Mesendoderm (in vitro differentiated cells): ENCODE measurements at places on chromosomes 16 and 17.

- no peak overlapping the region for H3K27ac ChIP-seq
- no peak overlapping the region for H3K4me3 ChIP-seq
- no peaks in the 10 kb centered on the region for H3K27me3 ChIP-seq
Observed at GRCh38 chr17:72477491-72477890, 356.7 kb downstream of the SOX9 start.

- no peaks in the 10 kb centered on the region for H3K27me3 ChIP-seq
- peak; percentile 64 for DNase-seq
- H3K4me3 ChIP-seq, result no peak overlapping the region
- H3K36me3 ChIP-seq, result no peaks in the 10 kb centered on the region
- H3K27ac ChIP-seq, result no peak overlapping the region
- H3K4me1 ChIP-seq, result no peaks in the 10 kb centered on the region
Observed at GRCh38 chr16:52773026-52773425, 226.1 kb upstream of the TOX3 start.

- H3K4me3 ChIP-seq, result no peak overlapping the region
- H3K4me1 ChIP-seq, result no peaks in the 10 kb centered on the region
- H3K27me3 ChIP-seq, result no peaks in the 10 kb centered on the region
- H3K36me3 ChIP-seq, result no peaks in the 10 kb centered on the region
Observed at GRCh38 chr17:81164371-81165245, 699 bp upstream of the PVALEF start.

GRCh38 chr17:38789185-38789584, 10.2 kb downstream of the PIP4K2B start:
- peaks cover 4% of the 10 kb centered on the region for H3K4me1 ChIP-seq
- no peak overlapping the region for H3K4me3 ChIP-seq
- no peaks in the 10 kb centered on the region for H3K27me3 ChIP-seq
- H3K27ac ChIP-seq, result no peak overlapping the region
- DNase-seq, result peak; percentile 94

DNA sequence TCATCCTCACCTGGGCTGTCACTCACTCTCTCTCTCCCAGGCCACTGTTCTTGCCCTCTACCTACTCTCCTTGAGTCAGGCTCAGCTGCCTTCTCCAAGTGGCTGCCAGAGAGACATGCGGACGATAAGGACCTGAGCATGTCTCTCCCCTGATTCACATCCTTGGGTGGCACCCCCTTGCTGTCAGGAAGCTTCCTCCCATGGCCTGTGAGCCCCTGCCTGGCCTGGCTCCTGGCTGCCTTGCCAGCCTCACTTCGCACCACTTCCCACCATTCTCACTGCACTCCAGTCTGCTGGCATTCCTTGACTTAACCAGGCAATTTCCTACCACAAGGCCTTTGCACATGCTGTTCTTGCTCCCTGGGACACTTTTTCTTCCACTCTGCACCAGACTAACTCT, 2.7 kb upstream of the ALDH3A1 start:
- H3K27me3 ChIP-seq, result no peaks in the 10 kb centered on the region
- peaks cover under 1% of the 10 kb centered on the region for H3K4me1 ChIP-seq
- no peak overlapping the region for H3K27ac ChIP-seq
- no peak overlapping the region for H3K4me3 ChIP-seq
- no peaks in the 10 kb centered on the region for H3K36me3 ChIP-seq

DNA sequence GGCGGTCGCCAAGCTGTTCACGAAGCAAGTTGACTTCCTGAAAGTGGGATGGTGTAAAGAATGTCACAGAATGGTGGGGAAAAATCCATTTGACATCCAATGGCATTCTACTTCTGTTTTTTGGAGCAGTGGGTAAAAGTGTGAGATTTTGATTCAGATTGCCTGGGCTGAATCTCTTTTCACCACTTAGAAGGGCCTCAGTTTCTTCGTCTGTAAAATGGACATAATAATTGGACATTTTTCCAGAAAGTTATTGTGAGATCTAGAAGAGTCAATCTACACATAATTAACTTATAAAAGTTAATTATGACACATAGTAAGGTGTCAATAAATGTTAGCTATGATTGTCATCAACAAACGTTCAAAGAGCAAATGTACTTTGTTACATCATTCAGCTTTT, 3.0 kb downstream of the KRT40 start:
- no peak overlapping the region for H3K27ac ChIP-seq
- H3K4me1 ChIP-seq, result no peaks in the 10 kb centered on the region
- H3K4me3 ChIP-seq, result no peak overlapping the region
- DNase-seq, result no peak
- H3K27me3 ChIP-seq, result no peaks in the 10 kb centered on the region
- no peaks in the 10 kb centered on the region for H3K36me3 ChIP-seq

- no peaks in the 10 kb centered on the region for H3K27me3 ChIP-seq
- DNase-seq, result no peak
- no peak overlapping the region for H3K4me3 ChIP-seq
- no peaks in the 10 kb centered on the region for H3K4me1 ChIP-seq
- no peaks in the 10 kb centered on the region for H3K36me3 ChIP-seq
- H3K27ac ChIP-seq, result no peak overlapping the region
Observed at GRCh38 chr16:50204453-50205108, 51.5 kb downstream of the TENT4B start.

DNA sequence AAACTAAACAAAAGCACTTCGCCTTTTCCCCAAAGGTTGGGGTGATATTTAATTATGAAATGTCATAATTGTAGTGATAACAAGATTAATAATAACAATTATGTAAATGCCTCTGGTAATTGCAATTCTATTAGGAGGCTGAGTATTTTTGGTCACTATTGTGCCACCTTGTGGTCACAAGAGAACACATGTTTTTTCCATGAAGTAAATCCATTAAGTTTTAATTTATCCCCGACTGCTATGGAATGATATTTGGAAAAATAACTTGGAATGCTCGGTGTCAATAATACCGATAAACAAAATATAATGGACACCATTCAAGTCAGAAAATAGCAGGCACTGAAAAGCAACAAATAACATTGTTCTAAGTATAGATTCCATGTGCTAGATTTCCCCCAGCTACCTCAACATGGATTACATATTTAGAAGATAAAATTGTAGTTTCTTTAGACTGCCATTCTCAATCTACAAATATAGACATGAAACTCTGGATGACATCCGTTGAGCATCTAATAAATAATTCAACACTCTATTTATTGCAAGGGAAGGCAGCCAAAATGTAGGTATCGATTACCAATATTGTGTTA, 25.0 kb upstream of the KCNJ2 start:
- H3K4me3 ChIP-seq, result no peak overlapping the region
- H3K27ac ChIP-seq, result no peak overlapping the region
- no peaks in the 10 kb centered on the region for H3K27me3 ChIP-seq
- no peaks in the 10 kb centered on the region for H3K4me1 ChIP-seq
- DNase-seq, result no peak

GRCh38 chr16:77993111-77993985, 29.0 kb upstream of the CLEC3A start:
- H3K4me3 ChIP-seq, result no peak overlapping the region
- no peaks in the 10 kb centered on the region for H3K36me3 ChIP-seq
- no peaks in the 10 kb centered on the region for H3K27me3 ChIP-seq
- DNase-seq, result peak; percentile 86
- peak overlapping the region; percentile 99 for H3K27ac ChIP-seq
- H3K4me1 ChIP-seq, result peaks cover 1% of the 10 kb centered on the region

- peaks cover 2% of the 10 kb centered on the region for H3K36me3 ChIP-seq
- DNase-seq, result no peak
- no peaks in the 10 kb centered on the region for H3K27me3 ChIP-seq
- no peak overlapping the region for H3K27ac ChIP-seq
- no peak overlapping the region for H3K4me3 ChIP-seq
Observed at GRCh38 chr16:23387666-23388065, 65.3 kb downstream of the COG7 start.

- H3K4me3 ChIP-seq, result no peak overlapping the region
- H3K36me3 ChIP-seq, result no peaks in the 10 kb centered on the region
- H3K27me3 ChIP-seq, result no peaks in the 10 kb centered on the region
- H3K27ac ChIP-seq, result no peak overlapping the region
- DNase-seq, result no peak
- no peaks in the 10 kb centered on the region for H3K4me1 ChIP-seq
Observed at GRCh38 chr16:50301626-50302471, 35.5 kb downstream of the ADCY7 start.

- H3K4me3 ChIP-seq, result no peak overlapping the region
- peaks cover 2% of the 10 kb centered on the region for H3K4me1 ChIP-seq
- DNase-seq, result no peak
- no peaks in the 10 kb centered on the region for H3K36me3 ChIP-seq
Observed at GRCh38 chr17:1082579-1082978, 85.7 kb downstream of the TIMM22 start.

- peaks cover 3% of the 10 kb centered on the region for H3K4me1 ChIP-seq
- no peak overlapping the region for H3K4me3 ChIP-seq
- DNase-seq, result peak; percentile 61
- no peaks in the 10 kb centered on the region for H3K36me3 ChIP-seq
Observed at GRCh38 chr17:19753051-19753509, 5.0 kb upstream of the ALDH3A1 start.

- no peak for DNase-seq
- no peak overlapping the region for H3K27ac ChIP-seq
- no peaks in the 10 kb centered on the region for H3K36me3 ChIP-seq
- no peaks in the 10 kb centered on the region for H3K27me3 ChIP-seq
- peaks cover 10% of the 10 kb centered on the region for H3K4me1 ChIP-seq
Observed at GRCh38 chr17:19364699-19365498, 2.4 kb upstream of the B9D1 start.

DNA sequence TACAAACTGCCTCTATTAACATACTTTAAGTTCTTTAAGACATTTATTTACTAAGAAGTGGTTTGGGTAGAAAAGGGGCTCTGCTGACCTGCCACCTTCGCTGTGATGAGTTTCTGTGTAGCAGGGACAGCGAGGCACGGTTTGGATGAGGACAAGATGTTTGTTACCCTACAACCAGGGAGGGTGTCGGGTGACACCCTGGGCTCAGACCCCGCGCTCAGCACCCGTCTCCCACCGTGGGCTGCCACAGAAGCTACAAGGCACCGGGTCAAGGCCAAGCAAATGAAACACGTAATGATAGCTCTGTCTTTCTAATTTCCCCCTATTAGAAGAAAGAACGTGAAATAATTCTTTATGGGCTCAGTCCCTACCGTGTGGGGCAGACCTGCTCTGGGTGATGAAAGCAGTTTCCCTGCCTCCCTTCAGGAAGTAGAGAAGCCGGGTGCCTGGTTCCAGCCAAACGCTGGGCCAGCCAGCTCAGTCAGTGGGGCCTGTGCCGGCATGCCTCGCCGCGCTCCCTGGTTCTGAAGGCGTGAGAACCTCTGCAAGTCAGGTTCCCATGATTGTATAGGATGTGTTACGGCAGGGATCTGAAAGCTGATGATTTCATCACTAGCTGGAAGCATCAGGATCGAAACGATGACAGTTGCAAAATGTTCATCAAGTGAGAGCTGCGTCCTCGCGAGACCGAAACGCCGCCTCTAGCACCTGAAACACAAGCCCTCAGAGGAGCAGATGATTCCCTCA, 3.9 kb downstream of the ZNF750 start:
- DNase-seq, result no peak
- no peaks in the 10 kb centered on the region for H3K27me3 ChIP-seq
- H3K27ac ChIP-seq, result no peak overlapping the region
- no peak overlapping the region for H3K4me3 ChIP-seq
- H3K36me3 ChIP-seq, result peaks cover 2% of the 10 kb centered on the region
- H3K4me1 ChIP-seq, result no peaks in the 10 kb centered on the region

DNA sequence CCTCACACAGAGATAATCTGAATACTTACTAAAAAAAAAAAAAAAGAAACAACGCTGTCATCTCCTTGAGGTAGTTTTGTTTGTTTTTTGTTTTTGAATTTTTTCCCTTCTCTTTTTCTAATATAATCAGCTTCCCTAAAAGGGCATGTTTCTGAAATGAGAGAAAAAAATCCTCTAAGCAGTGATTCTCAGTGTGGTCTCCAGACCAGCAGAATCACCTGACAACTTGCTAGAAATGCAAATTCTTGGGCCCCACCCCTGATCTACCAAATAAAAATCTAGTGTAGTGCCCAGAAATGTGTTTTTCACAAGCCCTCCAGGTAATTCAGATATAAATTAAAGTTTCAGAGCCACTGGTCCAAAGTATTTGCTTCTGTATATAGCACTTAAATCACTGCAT, 65.4 kb downstream of the SSH2 start:
- H3K4me1 ChIP-seq, result no peaks in the 10 kb centered on the region
- no peak overlapping the region for H3K4me3 ChIP-seq
- no peaks in the 10 kb centered on the region for H3K36me3 ChIP-seq
- H3K27ac ChIP-seq, result no peak overlapping the region

- H3K36me3 ChIP-seq, result no peaks in the 10 kb centered on the region
- no peak overlapping the region for H3K4me3 ChIP-seq
- no peaks in the 10 kb centered on the region for H3K4me1 ChIP-seq
- H3K27ac ChIP-seq, result no peak overlapping the region
- no peak for DNase-seq
Observed at GRCh38 chr17:78935419-78936323, 10.5 kb upstream of the TIMP2 start.

- H3K36me3 ChIP-seq, result no peaks in the 10 kb centered on the region
- no peaks in the 10 kb centered on the region for H3K4me1 ChIP-seq
- no peak overlapping the region for H3K4me3 ChIP-seq
- no peaks in the 10 kb centered on the region for H3K27me3 ChIP-seq
- H3K27ac ChIP-seq, result no peak overlapping the region
Observed at GRCh38 chr17:66138120-66138519, 53.8 kb downstream of the CEP112 start.

- no peaks in the 10 kb centered on the region for H3K36me3 ChIP-seq
- no peaks in the 10 kb centered on the region for H3K27me3 ChIP-seq
- DNase-seq, result no peak
- H3K4me1 ChIP-seq, result no peaks in the 10 kb centered on the region
- no peak overlapping the region for H3K4me3 ChIP-seq
Observed at GRCh38 chr16:73323880-73324279, 276.0 kb upstream of the ZFHX3 start.

DNA sequence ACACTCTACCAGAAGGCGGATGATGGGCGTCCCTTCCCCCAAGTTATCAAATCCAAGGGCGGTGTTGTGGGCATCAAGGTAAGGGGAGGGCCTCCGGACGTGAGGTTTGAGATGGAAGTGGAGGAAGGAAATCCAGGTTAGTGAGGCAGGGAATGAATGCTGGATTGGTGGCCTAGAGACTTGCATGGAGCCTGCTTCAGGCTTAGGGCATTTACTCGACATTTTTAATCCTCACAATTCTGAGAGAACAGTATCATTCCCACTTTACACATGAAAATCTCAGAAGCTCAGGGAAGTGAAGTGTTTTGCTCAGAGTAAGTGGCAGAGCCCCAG, 2.0 kb downstream of the ALDOA start:
- H3K27me3 ChIP-seq, result no peaks in the 10 kb centered on the region
- DNase-seq, result no peak
- no peak overlapping the region for H3K27ac ChIP-seq
- peaks cover 24% of the 10 kb centered on the region for H3K36me3 ChIP-seq
- H3K4me1 ChIP-seq, result peaks cover 11% of the 10 kb centered on the region
- no peak overlapping the region for H3K4me3 ChIP-seq

DNA sequence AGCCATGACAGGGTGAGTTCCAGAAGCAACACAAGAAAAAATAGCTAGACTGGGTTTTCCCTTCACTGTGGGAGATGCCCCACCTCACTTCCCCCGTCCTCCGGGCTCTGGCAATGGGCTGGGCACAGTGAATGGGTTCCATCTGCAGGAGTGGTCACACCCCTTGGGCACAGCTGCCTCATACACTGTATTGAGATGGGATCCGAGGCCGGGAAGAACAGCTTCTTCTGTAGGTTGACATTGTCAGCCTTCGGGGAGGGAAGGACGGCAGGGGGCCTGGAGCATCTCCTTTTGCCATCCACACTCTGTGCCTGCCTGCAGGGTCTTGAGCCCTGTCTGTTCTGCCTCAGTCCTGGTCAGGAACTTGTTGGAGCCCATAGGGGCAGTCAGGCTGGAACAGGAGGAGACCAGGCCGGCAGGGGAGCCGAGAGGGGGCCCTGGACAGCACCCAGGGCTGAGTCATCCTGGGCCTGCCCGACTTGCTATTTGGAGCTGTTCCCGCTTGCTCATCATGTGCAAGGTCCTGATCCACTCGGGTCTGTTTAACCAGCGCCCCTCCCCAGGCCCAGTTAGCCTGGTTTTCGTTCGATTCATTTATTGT, 286.7 kb downstream of the SEC14L1 start:
- no peaks in the 10 kb centered on the region for H3K27me3 ChIP-seq
- no peak overlapping the region for H3K4me3 ChIP-seq
- no peak for DNase-seq
- H3K4me1 ChIP-seq, result peaks cover 11% of the 10 kb centered on the region
